Right renal cortex interstitium (tissue), 3 donors: ENCODE measurements at places on chromosomes 1 and 21. TPM values are rescaled to one million over a fixed set of nuclear protein-coding genes. Genes with fewer than 3 reads are reported as not detected.

The OR2C3 gene
- polyA plus RNA-seq: 0.48 TPM

The CACNA1S gene
- 0.51 TPM for polyA plus RNA-seq

The FCER1G gene
- 14.4 TPM for polyA plus RNA-seq

The CFHR1 gene
- 0.21 TPM for polyA plus RNA-seq

The CELSR2 gene
- 28.6 TPM for polyA plus RNA-seq

The ANKRD13C gene
- polyA plus RNA-seq: 32.8 TPM

The NBPF4 gene
- polyA plus RNA-seq: not detected

The LCE2C gene
- polyA plus RNA-seq: not detected

The NCMAP gene
- polyA plus RNA-seq: 0.71 TPM

The AMY1B gene
- polyA plus RNA-seq: 0.12 TPM

The PTGER3 gene
- 55.2 TPM for polyA plus RNA-seq

The SLC9C2 gene
- polyA plus RNA-seq: 0.13 TPM
